ENCODE measurements at places on chromosomes 12 and 14. TPM values are rescaled to one million over a fixed set of nuclear protein-coding genes. Genes with fewer than 3 reads are reported as not detected.

DNA sequence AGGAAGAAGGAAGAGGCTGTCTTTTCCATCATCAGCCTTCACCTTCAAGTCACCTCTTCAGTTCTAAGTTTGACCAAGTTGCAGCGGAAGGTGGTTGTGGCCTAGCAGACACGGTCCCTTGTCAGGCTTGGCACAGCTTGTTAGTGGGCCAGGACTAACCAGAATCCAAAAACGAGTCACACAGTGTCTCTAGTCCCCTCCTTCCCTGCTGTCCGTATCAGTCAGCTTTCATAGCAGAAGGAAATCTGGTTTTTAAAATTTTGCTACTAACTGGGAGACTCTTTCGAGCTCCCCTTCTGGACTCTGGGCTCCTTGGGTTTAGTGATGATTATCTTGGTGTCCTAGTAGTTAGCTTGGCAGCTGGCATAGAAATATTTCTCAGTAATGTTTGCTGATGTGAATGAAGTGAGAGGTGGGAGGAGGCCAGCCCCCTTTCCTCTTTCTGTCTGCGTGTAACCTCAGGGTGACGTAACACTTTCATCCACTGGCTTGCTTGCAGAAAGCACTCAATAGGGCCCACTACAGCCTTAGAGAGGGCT is 3.8 kb downstream of the ETV6 start:
- H3K4me3 ChIP-seq, result peak overlapping the region; percentile 87
- no peaks in the 10 kb centered on the region for H3K27me3 ChIP-seq
- no peaks in the 10 kb centered on the region for H3K36me3 ChIP-seq
- H3K27ac ChIP-seq, result peak overlapping the region; percentile 99
- peak; percentile 17 for DNase-seq
- H3K4me1 ChIP-seq, result peaks cover 32% of the 10 kb centered on the region

DNA sequence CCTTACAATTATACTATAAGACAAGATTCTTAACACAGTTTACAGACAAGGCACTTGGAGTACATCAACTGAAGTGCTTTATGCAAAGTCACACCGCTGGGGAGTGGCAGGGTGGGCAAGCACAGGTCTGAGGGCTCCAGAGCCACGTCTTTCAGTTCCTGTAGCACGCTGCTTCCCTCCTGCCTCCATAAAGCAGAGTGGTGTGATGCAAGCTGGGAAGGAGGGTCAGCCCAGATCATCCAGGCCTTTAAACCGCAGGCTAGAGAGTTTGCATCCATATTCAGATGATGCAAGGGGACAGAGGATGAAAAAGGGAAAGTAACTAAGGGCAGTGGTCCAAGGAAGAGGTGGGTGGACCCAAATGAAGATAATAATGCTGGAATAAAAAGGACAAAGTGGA is 132.6 kb downstream of the ITPR2 start:
- H3K27ac ChIP-seq, result no peak overlapping the region
- no peaks in the 10 kb centered on the region for H3K27me3 ChIP-seq
- no peak for DNase-seq
- H3K36me3 ChIP-seq, result no peaks in the 10 kb centered on the region

DNA sequence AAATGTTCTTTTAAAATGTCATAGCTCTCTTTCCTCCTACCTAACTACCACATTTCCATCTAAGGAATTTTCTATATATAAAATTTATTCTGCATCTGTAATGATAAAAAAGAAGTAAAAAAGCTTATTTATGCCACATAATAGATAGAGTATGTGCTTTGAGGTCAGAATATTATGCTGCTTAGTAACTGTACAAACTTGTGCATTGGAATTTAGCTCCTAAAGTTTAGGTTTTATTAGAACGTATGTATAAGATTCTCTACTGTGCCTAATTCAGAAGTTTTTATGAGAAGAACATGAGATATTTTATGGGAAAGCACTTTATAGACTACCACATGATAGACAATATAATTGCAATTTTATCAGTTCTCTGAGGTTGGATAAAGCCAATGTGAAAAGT is 384.6 kb downstream of the SLC16A7 start:
- no peak for DNase-seq
- H3K4me1 ChIP-seq, result no peaks in the 10 kb centered on the region
- H3K27me3 ChIP-seq, result no peaks in the 10 kb centered on the region
- no peak overlapping the region for H3K27ac ChIP-seq
- H3K36me3 ChIP-seq, result no peaks in the 10 kb centered on the region

- H3K27me3 ChIP-seq, result no peaks in the 10 kb centered on the region
- no peaks in the 10 kb centered on the region for H3K36me3 ChIP-seq
- peak overlapping the region; percentile 98 for H3K27ac ChIP-seq
Measured at GRCh38 chr12:100266585-100266834, 369 bp downstream of the DEPDC4 start.

PROX2 gene
- total RNA-seq, result not detected

SOAT2 gene
- total RNA-seq, result not detected

OR4K14 gene
- total RNA-seq, result not detected
